Forelimb muscle (tissue), 1 donor: ENCODE measurements at places on chromosomes 1 and 21.

- no peak for DNase-seq
These were observed 68.3 kb downstream of the ADSS2 start for GRCh38 chr1:244383278-244383884.

- no peak for DNase-seq
These were observed 71.9 kb downstream of the ZSWIM5 start for GRCh38 chr1:45134461-45134873.

GRCh38 chr1:89518221-89518631 is 6.4 kb upstream of the LRRC8B start:
- DNase-seq: peak; percentile 28

DNA sequence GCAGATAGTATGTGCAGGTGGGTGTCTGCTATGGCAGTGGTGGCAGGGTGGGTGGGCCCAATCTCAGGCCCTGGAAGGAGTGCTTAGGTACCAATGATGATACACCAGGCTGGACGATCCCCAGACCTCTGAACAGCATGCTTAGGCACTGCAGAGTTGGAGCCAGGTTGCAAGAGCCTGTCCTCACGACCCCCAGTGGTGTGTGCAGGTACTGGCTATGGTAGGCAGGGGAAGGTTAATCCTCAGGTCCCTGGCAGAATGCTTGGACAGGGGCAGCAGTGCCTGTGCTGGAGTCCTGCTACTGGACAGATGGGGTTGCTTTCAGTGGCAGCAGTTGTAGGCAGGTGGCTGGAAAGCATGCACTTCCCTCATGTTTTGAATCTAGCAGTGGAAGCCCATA is 100.5 kb upstream of the NEK7 start:
- no peak for DNase-seq

GRCh38 chr1:172971241-172971640 is 79.5 kb downstream of the TNFSF18 start:
- DNase-seq: no peak

- no peak for DNase-seq
These were observed 234.6 kb downstream of the USP25 start for GRCh38 chr21:15964236-15964855.

DNA sequence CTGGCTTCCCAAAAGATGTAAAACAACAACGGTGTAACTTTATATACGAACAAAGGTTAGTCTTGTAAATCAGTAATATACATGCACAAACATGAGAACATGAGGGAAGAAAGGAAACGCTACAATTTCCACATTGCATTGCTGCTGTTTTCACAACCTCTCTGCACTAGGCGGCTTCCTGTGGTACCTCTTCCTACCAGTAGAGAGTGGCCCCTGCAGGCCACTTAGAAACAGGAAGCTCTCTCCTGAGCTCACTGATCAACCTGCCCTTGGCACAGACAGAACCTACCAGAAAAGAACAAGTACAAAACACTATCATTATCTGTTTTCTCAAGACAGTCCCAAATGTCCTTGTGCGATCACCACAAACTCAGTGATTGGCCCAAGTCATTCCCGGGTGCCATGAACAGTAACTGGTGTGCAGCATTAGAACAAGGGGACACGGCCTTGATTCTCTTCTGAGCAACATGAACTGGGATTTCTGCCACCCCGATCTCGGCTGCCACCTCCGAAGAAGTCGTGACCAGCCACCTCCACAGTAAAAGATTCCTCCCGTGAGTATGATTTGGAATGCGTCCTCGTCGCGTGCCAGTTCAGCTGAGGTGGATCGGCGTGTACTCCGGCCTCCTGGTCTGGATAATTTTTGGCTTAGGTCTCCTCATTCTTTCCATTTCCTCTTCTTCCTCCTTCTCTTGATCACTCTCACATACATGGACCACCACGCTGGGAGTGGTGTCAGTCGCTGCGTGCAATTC is 5.7 kb upstream of the KCNE1 start:
- no peak for DNase-seq

- DNase-seq: no peak
These were observed 1171.4 kb upstream of the ADGRL2 start for GRCh38 chr1:80629304-80629837.

DNA sequence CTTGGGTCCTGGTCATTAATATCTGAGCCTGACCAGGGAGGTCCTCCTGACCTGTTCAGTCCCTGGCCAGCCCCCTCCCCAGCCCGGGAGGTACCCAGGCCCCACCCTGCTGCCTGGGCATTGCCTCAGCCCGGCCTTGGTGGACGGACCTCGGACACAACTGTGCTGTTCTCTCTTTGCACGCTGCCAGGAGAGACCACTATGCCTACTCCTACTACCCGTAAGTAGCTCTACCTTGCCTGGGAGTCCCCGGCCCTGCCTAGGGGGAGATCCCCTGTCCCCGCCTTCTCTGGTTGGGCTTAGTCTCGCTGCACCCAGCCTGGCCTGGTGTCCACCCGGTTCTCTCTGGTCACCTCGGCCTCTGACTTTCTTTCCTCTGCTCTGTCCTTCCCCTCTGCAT is 53.2 kb downstream of the PTPRU start:
- DNase-seq: no peak

DNA sequence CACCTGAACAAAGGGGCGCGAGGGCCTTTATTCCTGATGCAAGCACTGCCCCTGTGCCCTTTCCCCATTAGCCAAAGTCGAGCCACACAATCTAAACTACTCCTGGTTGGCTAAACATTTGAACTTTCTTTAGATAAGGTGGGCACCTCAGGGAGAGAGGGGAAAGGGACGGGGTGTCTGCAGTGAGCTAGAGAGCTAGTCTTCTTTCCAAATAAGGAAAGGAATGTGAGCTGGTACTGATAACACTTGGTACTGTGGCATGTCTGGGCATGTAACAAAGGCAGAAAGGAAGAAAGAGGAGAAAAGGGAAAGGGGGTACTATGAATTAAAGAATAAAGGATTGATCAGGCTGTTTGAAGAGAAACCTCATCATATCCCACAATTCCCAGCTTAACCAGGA is 62.8 kb downstream of the OVGP1 start:
- no peak for DNase-seq

DNA sequence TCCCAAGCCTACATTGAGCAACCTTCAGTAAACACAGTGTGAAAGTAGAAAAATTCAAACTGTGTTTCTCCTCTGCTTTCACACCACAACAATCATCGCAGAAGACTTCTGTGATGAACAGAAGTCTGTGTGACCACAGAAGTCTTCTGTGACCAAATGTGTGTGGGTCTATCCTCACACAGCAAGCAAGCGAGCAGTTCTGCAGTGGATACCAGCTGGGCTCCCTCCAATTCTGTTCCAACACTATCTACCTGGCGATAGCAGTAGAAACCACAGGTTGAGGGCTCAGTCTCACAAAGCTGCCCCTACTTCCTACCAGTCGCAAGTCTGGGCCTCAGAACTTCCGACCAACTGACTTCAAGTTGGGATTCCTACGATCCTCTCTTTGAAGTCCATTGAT is 21.0 kb upstream of the RAP1A start:
- no peak for DNase-seq

GRCh38 chr1:114235281-114235680 is 81.6 kb upstream of the SYT6 start:
- DNase-seq: no peak

GRCh38 chr1:24209097-24209496 is 22.0 kb upstream of the IFNLR1 start:
- no peak for DNase-seq

DNA sequence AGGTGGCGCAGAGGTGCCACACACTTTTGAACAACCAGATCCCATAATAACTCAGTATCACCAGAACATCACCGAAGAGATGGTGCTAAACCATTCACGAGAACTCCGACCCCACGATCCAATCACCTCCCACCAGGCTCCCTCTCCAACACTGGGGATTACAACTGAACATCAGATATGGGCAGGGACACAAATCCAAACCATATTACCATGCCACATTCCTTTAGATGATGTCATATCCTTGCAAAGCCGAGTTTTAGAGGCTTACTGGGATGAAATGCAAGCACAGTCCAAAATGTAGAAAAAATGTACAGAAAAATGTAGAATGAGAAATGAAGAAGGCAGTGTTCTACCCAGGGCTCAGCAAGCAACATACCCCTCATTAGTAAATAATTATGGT is 64.7 kb downstream of the SGIP1 start:
- DNase-seq: no peak

- DNase-seq: no peak
These were observed 38.5 kb downstream of the ZBTB18 start for GRCh38 chr1:244089561-244089960.

GRCh38 chr1:39082811-39083576 is 56.8 kb downstream of the NDUFS5 start:
- DNase-seq: no peak

GRCh38 chr1:234613128-234613875 is 3.3 kb upstream of the IRF2BP2 start:
- DNase-seq: no peak

DNA sequence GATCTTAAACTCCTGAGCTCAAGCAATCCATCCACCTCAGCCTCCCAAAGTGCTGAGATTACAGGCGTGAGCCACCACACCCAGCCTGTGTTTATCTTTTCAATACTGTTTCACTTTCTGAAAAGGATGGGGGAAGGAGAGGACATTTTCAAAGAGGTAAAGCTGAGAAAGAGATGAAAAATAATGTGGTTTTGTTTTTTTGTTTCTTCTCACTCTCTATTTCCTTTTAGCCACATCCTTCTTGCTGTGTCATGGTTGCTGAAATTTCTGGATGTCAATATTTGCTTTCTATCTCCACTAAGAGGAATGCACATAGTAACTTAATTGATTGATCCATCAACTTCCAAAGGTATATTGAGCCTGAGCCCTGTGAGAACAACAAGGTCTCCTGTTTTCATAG is 6.4 kb upstream of the C1orf21 start:
- DNase-seq: no peak

DNA sequence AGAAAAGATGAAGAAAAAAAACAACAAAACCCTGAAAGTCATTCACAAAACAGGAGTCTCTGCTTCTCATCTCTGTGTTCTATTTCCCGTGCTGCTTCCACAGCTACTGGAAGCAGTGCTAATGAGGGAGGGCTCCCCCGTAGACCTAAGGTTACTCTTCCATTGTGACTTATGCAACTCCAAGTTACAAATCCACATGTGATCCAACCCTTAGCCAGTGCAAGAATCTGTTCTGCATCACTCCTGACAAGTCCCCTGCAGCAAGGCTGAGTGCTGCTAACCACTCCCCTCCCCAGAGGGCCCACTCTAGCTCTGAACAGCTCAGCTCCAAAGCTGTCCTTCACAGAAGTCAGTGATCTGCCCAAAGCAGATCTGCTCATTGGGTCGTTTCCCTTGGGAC is 10.3 kb downstream of the DNALI1 start:
- no peak for DNase-seq

- DNase-seq: no peak
These were observed 175.3 kb downstream of the APP start for GRCh38 chr21:25995278-25995677.

GRCh38 chr1:12386130-12386529 is 156.3 kb downstream of the VPS13D start:
- DNase-seq: no peak

DNA sequence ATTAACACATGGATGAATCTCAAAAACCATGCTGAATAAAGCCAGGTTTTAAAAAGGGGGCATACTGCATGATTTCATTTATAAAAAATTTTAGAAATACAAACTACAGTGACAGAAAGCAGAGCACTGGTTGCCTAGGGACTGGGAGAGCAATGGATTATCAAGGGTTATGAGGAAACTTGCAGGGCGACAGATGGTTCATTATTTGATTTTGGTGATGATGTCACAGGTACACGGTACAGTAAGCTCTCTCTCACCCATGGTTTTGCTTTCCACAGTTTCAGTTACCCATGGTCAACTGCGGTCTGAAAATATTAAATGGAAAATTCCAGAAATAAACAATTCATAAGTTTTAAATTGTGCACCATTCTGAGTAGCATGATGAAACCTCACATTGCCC is 14.1 kb downstream of the VAMP4 start:
- no peak for DNase-seq

DNA sequence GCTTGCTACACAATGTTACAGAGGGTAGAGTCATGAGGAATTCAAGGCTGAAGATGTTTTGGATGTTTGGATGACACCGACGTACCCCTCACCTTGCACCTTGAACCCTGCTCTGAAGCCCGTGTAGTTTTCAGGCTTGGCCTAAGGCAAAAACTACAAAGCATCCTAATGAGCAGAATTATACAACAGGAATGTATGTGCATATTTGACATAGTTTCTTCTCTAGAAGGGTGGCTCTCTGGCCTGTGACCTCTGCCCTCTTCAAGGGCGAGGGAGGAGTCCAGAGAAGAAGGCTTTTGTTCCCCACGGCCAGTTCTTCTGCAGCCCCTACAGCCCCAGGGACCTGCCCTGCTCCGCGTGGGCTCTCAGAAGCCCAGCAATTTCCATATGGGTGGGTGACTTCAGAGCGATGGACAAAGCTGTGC is 43.3 kb downstream of the L1TD1 start:
- no peak for DNase-seq

DNA sequence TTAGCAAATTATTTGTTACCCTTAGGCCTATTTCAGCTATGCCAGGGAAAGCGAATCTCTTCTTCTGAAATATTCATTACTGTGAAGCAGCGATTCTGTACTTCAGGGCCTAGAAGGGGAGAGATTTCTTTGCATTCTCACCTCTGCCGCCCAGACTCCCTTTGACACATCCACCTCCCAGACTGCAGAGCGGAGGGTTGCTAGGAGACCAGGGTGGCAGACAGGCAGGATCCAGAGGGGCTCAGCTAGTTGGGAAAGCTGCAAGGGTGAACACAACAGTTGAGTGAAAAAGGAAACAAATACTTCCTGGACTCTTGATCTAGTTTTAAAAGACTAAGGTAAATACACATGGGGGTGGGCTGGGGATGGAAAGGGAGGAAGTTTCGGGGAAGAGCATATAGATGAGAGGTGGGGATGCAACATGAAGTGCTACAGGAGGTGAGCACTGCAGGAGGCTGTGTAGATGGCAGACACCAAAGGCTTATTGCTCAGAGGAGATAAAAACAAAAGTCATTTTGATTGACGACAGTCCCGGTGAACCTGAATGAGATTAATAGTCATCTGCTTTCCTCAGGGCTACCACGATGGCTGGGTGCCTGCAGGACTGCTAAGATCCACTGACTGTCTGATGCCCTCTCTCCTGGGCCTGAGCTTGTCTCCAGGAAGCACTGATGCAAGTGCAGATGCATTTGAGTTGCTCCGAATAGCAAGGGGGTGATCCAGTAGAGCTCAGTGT is 26.4 kb upstream of the RAB3GAP2 start:
- DNase-seq: no peak

DNA sequence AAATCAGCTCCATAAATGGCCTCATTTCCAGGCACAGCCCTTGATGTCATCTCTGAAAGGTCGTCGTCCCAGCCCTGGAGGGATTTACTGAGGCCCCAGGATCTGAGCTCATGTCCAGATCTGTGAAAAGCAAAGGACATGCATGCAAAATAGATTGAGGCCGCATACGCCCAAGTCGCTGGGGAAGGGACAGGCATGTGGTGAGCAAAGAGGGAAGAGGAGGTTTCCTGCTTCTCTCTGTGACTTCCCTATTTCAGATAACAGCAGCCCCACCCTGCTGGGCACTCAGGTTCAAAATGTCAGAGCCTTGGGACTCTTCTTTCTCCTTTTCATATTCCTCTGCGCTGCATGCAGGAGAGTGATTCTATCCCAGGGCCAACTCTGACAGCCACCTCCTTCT is 197.2 kb downstream of the ADSS2 start:
- DNase-seq: no peak

- DNase-seq: no peak
These were observed 90.0 kb downstream of the TYW3 start for GRCh38 chr1:74822851-74823401.

GRCh38 chr1:150875197-150876118 is 941 bp downstream of the ARNT start:
- DNase-seq: no peak

- no peak for DNase-seq
These were observed 83.5 kb upstream of the PRDX6 start for GRCh38 chr1:173393659-173394000.
